CD14-positive monocyte (primary cell): ENCODE measurements at places on chromosomes 7 and 10.

DNA sequence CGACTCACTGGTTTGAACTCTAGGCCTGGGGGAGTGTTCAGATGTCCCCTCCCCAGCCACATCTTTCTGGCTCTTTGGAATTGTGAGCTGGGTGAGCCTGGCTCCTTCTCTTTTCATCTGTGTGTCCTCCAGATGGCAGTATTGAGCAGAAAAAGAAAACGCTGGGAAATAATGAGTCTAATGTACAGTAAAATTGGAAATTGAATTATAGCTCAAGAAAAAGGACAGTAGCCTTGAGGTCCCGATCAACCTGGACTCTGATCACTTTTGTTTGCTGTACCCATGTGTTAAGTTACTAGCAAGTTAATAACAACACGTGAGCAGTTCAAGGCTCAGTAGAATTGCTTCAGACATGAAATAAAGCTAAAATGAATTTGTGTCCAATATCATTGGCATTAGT is 77.9 kb downstream of the SNX10 start:
- peak; percentile 38 for DNase-seq

DNA sequence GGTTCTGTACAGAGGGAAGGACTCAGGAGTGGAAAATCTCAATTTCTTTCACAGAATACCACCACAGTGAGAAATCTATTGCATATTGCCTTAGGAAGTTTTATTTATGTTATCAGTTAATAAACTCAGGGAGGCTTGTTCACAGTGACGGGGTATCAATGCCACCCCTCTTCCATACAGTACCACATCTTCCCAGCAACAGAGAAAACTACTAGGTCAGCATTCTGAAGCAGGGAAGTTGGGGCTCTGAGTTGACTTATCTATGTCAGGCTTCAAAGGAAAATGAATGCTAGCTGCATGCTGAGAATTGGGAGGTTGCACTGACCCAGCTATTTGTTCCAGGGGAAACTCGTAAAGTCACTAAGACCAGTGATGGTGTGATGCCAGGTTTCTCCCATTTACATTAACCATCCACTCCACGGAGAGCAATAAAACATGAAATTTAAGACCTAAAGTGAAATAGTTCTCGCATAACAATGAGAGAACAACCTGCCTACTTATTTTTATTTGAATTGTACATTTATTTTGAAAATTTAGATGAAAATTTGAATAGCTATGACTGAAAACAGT is 266.7 kb downstream of the RNLS start:
- no peak for DNase-seq

DNA sequence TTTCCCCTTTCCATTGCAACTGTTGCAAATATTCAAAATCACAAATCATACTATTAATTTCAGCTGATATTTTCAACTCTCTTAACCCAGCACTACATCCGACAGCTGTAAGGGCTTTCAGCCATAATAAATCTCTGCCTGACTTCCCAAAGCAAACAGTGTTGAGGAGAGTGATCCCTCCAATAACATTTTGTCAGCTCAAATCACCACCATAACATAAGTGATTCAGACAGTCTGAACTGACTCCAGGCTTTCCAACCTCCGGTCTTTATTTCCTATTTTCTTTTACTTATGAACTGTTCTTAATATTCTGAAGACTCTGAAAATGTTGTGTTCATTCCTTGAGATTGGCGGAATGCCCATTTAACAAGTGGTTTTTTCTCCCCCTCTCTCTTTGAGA is 1085.9 kb downstream of the GATA3 start:
- DNase-seq: no peak

GRCh38 chr10:132975831-132976682 is 33.7 kb upstream of the CFAP46 start:
- no peak for DNase-seq

- no peak for DNase-seq
Observed at GRCh38 chr7:16515785-16516685, 10.6 kb upstream of the LRRC72 start.

- DNase-seq: no peak
Observed at GRCh38 chr10:120701381-120701780, 149.8 kb upstream of the WDR11 start.

DNA sequence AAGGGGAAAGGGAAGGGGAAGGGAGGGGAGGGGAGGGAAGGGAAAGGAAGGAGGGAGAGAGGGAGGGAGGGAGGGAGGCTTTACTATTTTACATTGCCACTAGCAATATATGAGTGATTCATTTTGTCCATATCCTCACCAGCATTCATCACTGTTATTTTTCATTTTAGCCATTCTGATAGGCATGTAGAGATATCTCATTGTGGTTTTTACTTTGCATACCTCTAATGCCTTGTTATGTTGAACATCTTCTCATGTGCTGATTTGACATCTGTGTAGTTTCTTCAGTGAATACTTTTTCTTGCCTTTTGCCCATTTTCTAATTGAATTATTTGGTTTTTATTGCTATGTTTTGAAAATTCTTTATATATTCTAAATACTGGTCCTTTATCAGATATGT is 52.7 kb downstream of the GCC1 start:
- no peak for DNase-seq

- DNase-seq: no peak
Observed at GRCh38 chr7:137296576-137296975, 47.0 kb downstream of the PTN start.

GRCh38 chr10:72729528-72729927 is 37.6 kb downstream of the MCU start:
- DNase-seq: no peak

- DNase-seq: no peak
Observed at GRCh38 chr7:42253316-42253715, 16.3 kb upstream of the GLI3 start.

DNA sequence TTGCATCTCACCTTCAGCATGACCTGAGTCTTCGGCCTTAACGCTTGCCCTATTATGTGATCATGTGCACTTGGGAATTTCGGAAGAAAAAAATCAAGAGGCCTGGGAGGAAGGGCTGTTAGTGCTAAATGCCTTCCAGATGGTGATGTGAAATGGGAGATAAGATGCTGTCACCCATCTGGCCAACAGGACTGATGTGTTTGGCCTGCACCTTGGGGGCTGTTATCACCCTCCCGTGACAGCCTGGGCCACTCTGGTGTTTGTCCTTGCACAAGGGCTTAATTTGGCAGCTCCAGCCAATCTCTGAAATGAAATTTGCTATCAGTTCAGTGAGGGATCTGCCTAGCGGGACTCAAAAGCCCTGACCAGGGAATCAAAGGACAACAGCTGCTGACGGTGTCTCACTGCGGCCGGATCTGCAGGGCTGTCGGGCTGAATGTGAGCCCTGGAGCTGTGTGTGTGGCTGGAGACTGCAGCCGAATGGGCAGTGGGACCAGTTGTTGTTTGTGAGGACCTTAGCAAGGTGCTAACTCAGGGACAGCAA is 131.4 kb upstream of the BTBD16 start:
- no peak for DNase-seq

DNA sequence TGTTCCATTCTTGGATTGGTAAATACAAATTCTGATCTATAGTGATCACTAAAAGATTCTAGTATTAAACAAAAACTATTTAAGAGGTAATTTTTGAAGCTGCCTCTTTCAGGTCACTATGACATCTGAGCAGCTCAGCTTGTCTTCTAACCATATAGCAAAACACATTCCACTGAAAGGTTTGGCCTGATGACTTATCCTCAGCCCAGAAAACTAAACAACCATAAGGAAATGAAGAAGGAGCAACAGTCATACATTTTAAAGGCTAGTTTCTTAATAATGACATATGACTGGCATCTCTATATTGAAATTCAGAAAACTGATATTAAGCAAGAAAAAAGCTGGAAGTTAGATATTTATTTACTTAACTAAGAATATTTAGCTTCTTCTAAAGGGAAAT is 24.6 kb downstream of the NT5C2 start:
- no peak for DNase-seq

DNA sequence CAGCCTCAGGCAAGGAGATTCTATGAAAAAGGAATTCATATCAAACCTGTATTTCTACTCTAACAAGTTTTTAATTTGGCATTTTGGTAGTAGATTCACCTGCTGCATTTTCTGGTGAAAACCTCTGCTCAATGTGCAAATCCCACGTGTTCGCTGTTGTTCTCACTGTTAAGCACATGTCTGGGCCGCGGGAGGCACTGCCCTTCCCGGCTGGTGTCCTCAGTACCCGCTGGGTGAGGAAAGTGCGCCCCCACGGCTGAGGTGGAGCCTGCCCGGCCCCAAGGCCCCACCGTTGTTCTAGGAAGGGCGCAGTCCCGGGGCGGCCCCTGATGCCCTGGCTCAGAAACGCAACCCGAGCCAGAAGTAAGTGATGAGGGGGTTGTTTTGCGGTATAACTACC is 193.4 kb upstream of the VWC2 start:
- DNase-seq: no peak

- DNase-seq: no peak
Observed at GRCh38 chr10:1410032-1410431, 327.3 kb downstream of the ADARB2 start.

DNA sequence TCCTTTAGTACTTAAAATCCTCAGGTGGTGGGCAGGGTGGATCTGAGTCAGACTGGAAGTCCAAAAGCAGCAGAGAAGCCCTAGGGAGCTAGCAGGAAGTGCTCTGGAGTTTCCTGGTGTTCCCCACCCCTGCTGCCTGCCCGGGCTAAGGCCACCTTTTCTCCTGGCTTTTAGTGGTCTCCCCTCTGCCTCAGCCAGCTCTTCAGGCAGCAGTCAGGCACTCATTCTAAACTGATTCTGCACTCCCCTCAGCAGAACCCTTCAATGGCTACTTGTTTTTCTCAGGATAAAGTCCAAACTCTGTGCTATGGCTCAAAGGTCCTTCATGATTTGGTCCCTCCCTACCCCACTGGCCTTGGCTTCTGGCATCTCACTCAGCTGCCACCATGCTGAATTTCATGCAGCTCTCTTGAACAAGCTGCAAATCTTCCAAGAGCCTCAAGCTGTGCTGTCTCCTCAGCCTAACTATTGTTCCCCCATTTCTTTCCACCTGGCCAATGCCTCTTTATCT is 28.9 kb upstream of the DNMBP start:
- DNase-seq: no peak

DNA sequence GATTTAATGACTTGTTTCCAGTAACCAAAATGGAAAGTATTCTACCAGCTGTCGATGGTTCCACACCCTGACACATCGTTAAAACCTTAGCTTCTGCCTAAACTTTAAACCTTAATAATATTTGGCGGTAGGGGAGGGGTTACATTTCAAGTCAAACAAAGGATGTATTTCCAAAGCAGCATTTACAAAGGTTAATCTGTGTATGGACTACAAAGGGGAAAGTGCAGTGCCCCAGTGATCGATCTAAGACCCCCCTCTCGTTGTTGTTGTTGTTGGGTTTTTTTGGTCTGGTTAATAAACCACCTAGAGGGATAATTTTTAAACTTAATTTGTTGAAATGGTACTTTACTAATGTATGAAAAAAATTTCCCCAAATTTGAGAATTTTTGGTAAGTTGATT is 1.1 kb upstream of the STEAP2 start:
- DNase-seq: no peak

- no peak for DNase-seq
Observed at GRCh38 chr10:1137499-1138163, 81.4 kb downstream of the WDR37 start.

DNA sequence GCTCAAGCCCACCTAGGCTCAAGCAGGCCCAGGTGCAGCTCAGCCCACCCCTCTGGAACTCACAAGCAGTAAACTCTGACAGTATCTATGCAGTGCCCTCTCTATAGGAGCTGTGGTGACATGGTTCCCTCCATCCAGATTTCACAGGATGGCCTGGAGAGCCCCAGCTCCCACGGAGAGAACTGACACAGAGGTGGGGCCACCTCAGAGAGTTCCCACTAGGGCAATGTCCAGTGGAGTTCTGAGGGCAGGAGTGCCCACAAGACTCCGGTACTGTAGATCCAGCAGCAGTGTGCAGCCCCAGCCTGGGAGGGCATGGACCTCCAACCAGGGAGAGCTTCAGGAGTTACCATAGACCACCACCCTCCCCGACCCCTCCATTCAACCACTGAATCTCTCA is 37.3 kb upstream of the CNPY1 start:
- DNase-seq: no peak

- no peak for DNase-seq
Observed at GRCh38 chr7:70587739-70588138, 544.2 kb upstream of the GALNT17 start.

- DNase-seq: no peak
Observed at GRCh38 chr7:3214090-3214413, 87.0 kb upstream of the SDK1 start.

GRCh38 chr10:130758529-130758928 is 553.0 kb downstream of the TCERG1L start:
- DNase-seq: no peak

GRCh38 chr10:91590142-91590903 is 42.5 kb downstream of the PPP1R3C start:
- DNase-seq: no peak

DNA sequence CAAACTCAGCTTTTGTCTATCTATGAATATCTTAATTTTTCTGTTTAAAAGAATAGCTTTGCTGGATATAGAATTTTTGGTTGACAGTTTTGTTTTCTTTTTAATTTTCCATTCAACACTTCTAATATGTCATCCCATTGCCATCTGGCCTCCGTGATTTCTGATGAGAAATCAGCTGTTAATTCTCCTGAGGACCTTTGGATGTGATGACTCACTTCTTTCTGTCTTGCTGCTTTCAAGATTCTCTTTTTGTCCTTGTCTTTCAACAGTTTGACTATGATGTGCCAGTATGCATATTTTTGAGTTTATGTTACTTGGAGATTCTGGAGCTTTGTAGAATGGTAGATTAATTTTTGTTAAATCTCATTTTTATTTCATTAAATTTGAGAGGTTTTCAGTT is 38.4 kb downstream of the ZNF518A start:
- DNase-seq: no peak
